ENCODE measurements at places on chromosomes 11 and 22. TPM values are rescaled to one million over a fixed set of nuclear protein-coding genes. Genes with fewer than 3 reads are reported as not detected.

Gene FXYD2
- 0.98 TPM for total RNA-seq

Gene USP47
- total RNA-seq, result 81.1 TPM

Gene ARHGEF17
- total RNA-seq, result 48.4 TPM

Gene CALCA
- not detected for total RNA-seq

Gene SMTNL1
- total RNA-seq, result not detected
